ENCODE measurements at places on chromosomes 5 and 9.
A peak's percentile ranks its signal among the peaks of the same experiment; 100 is the strongest.

GRCh38 chr9:100167176-100167575, 68.1 kb downstream of the INVS start:
- DNase-seq, result no peak

DNA sequence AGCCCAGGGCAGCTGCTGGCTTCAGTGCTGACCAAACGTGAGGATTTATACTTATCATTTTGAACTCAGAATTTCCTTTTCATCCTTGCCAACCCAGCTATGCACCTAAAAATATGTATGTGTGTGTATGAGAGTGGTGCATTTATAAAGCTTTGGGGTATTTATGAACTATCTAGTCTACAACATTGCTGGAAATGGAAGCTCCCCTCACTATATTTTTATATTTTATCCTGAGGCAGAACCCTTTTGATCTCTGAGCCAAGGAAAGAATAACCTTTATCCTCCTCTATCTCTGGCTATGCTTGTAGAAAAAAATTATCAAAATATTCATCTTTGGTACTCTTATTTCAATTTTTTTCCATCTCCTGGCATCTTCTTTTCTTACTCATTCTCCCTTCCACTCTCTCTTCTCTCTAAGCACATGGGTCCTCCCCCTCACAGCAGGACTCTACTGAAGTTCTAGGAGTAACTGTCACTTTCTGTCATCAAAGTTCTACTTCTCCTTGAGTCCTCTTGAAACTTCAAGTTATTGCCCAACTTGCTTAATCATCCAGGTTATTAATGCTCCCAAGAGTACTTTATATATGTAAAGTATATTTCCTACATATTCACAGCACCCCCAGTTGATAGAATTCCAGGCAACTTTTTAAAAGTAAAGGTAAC, 190.9 kb downstream of the HINT1 start:
- DNase-seq, result no peak

DNA sequence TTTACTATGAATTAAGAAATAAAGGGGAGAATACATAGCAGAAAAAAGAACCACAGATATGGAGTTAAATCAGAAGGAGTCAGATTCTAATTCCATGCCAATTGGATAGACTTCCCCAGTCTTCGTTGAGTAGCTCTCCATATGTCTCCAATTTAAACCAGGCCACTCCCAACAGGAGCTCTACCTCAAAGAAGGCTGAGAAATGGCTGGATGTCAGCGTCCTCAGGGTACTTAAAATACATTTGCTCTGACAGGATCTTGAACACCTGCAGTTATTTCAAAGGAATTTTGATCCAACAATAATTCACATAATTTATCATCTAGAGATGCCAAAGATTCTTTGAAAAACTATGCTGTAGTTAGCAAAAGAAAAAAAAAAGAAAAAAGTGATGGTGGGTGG, 133.9 kb upstream of the FBN2 start:
- no peak for DNase-seq

GRCh38 chr9:92735636-92736562, 28.7 kb downstream of the BICD2 start:
- no peak for DNase-seq

GRCh38 chr5:148623101-148623500, 31.2 kb downstream of the HTR4 start:
- DNase-seq, result no peak

- no peak for DNase-seq
These were observed 1.5 kb downstream of the PKN3 start for GRCh38 chr9:128703616-128704355.

DNA sequence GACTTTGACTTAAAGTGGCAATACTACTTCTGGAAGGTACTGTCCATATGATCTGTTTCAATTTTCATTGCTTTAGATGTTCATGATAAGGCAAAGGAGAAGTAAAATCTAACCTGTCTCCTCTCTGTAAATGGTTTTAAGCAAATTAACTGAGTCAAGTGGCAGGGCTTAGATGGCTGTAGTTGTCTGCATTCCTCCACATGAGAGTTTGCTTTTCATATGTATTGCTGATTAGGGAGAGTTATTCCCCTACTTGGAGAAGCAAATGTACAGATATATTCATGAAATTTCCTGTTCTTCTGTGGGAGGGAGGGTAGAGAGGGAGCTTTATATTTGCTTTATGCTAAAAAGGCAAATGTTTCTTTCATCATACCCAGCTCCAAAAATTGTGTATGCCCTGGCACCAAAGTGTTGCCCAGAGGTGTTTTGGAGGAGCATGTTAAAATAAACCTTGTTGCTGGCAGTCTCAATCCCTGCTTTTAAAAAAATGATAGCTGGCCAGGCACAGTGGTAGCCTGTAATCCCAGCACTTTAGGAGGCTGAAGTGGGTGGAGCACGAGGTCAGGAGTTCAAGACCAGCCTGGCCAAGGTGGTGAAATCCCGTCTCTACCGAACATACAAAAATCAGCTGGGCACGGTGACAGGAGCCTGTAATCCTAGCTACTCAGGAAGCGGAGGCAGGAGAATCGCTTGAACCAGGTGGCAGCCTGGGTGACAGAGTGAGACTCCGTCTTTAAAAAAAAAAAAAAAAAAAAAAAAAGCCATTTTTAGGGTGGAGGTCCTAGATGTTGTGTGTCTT, 3.5 kb upstream of the LRRTM2 start:
- DNase-seq, result no peak

DNA sequence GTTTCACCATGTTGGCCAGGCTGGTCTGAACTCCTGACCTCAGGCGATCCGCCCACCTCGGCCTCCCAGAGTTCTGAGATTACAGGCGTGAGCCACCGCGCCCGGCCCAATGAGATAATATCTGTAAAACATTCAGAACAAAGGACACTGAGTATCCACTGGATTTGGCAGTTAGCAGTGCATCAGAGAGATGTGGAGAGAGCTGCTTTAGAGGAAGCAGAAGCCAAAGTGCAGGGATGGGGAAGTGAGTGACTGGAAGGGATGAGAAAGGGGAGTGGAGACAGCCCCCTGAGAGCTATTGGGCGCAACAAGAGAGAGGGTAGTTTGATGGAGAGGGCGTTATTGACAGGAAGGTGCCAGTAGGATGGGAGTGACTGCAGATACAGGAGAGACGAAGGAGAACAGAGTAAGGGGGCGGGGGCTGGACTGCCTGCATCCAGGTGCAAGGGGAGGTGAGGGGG, 157.5 kb upstream of the SHB start:
- peak; percentile 10 for DNase-seq

- no peak for DNase-seq
These were observed 2.1 kb downstream of the SH2D3C start for GRCh38 chr9:127776195-127776923.

DNA sequence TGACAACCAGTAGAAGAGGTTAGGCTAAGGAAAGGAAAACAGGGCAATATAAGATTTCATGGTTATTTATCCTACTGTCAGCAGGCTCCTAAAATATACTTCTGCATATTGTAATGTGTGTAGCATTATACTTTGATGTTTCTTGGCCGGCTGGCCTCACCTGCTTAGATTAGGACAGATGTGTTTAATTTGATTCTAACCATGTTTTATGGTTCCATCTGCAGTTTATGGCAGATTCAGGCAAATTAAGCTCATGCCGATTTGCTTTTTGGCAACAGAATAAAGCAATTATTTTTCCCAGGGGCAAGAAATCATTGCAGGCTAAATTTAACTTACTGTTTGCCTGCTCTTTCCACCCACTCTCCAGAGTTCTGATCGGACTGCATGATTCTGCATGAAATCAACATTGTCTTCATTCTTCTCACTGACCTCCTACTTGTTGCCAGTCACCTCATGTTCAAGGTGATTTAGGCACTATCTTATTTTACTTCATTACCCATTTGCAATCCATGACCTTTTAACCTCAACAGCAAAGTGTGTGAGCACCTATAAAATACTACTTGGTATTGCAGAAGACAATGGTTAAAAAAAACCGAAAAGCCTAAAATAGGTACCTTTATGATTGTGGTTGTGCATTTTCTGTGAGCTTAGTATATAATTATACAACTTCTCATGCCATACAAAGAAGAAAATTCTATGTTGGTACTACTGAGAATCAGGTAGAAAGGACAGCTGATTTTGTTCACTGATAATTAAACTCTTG, 125.2 kb downstream of the EDIL3 start:
- no peak for DNase-seq

DNA sequence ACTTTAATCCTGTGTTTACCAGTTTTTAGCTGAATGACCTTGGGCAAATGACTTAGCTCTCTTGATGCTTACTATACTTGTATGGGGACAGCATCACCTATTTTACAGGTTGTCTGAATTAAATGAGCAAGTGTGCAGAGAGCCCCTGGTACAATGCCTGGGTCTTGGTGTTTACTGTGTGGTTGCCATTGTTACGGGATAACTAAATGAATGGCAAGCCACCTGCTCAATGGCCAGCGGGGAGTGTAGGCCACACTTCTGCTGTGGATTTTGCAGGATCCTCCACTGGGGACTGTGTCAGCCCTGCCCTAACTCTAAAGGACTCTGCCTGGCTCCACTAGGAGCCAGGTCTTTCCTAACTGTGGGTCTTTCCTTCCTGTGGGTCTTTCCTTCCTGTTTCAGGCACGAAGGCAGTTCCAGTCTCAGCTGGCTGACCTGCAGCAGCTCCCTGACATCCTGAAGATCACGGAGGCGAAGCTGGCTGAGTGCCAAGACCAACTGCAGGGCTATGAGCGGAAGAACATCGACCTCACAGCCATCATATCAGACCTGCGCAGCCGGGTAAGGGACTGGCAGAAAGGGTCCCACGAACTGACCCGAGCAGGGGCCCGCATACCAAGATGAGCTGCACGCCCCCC, 10.3 kb upstream of the GLE1 start:
- DNase-seq, result peak; percentile 76
